CD4-positive, alpha-beta T cell treated with Interferon alpha-2 for 1 hour (primary cell): ENCODE measurements at places on chromosomes 4 and X.

DNA sequence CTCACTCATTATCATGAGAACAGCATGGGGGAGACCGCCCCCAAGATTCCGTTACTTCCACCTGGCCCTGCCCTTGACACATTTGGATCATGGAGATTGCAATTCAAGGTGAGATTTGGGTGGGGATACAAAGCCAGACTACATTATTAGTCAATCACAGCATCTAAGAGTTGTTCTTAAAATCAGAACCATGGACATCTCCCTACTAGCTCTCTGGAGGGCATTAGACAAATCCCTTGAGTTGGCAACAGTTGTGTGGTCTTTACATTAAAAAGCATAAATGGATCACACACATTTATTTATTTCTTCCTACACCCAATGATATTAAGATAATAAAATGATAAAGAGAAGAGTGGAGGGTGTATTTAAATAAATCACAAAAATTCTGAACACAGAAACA, 262.8 kb upstream of the VCX start:
- DNase-seq = no peak

GRCh38 chrX:71251466-71251973, 2.4 kb downstream of the ZMYM3 start:
- DNase-seq = no peak

GRCh38 chr4:139711461-139711860, 45.8 kb downstream of the MGST2 start:
- DNase-seq = no peak

DNA sequence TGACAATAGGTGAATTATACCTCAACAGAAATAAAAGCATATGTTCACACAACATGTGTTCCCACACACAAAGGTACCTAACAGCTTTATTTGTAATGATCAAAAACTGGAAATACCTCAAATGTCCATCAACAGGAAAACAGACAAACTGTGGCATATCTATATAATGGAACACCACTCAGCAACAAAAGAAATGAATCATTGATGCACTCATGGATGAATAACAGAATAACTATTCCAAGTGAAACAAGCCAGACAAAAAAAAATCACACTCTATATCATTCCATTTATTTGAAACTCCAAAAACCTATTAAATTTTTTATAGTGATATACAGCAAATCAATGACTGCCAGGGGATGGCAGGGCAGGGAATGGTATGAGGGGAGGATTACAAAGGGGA, 148.1 kb downstream of the PLS3 start:
- no peak for DNase-seq

- DNase-seq = no peak
These were observed 78.9 kb upstream of the FMR1 start for GRCh38 chrX:147832707-147833348.

GRCh38 chr4:183471946-183472708, 27.7 kb downstream of the CDKN2AIP start:
- peak; percentile 77 for DNase-seq
